NCI-H1092 (cell line): ENCODE measurements at places on chromosomes 5 and 9.

- DNase-seq, result no peak
These were observed 177.5 kb downstream of the GDNF start for GRCh38 chr5:37662362-37662761.

- no peak for DNase-seq
These were observed 74.4 kb downstream of the FAM114A2 start for GRCh38 chr5:153964191-153964879.

DNA sequence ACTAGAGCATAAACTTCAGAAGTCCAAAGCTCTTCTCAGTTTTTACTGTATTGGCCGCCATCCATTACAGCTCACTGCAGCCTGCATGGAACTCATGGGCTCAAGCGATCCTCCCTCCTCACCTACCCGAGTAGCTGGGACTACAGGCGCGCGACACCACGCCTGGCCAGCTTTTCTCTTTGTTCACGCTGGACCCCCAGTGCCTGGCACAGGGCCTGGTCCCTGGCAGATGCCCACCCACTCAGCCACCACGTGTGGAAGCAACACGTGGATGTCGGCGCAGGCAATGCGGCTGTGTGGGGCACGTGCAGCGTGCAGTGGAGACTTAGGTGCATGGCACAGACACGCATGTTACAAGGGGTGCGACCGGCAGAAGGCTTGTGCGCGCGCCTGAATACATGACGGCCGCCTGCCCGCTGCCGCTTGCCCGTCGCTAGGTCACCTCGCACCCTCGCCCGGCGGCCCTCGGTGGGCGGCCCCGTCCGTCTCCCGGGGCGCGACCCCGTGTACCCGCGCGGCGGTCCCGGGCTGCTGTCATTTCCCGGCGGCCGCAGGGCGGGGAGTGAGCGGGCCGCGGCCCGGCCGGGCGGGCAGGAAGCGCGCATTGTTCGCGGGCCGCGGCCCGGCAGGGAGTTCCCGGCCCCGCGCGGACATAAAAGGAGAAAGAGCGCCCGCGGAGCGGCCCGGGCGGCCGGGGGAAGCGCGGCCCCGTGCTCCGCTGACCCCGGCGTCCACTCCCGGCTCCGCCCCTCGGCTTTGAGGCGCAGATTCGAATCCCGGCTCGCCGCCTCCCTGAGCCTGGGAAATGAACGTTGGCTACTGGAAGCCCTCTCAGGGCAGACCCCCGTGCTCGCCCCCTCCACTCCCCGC is 24.1 kb upstream of the PTGS1 start:
- no peak for DNase-seq

- no peak for DNase-seq
These were observed 5.9 kb downstream of the GDNF start for GRCh38 chr5:37833990-37834389.

DNA sequence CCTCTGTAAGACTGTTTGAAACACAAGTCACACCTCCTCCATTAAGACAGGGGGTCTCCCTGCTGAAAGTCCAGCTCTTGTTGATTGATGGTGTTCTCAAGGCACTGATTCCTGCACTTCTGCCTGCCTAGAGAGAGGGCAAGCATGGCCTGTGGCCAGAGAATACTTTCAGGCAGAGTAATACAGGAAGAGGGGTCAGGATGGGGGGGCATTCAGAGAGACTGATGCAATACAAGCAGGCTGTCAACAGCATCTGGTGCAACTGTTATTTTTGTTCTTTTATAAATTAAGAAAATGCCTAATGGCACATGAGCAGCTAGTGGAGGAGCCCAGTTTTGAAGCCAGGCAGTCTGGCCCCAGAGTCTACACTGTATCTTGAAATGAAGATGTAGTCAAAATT is 302.2 kb downstream of the DIRAS2 start:
- DNase-seq, result no peak

DNA sequence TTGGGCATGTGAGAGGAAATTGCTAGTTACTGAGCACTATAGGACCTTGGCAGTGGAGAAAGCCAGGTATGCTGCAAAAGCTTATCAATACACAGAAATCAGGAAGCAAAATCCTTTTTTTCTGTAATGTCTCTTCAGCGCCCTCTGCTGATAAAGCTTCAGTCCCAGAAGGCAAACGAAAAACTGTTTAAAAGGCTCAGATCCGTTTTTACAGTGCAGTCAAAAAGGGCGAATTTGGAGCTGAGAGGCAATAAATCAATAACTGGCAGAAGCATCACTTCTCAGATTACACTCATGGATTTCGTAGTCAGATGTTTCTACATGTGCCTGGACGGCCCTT is 1.1 kb upstream of the MAN2A1 start:
- DNase-seq, result no peak

GRCh38 chr5:24215114-24215513 is 429.7 kb downstream of the CDH10 start:
- DNase-seq, result no peak

DNA sequence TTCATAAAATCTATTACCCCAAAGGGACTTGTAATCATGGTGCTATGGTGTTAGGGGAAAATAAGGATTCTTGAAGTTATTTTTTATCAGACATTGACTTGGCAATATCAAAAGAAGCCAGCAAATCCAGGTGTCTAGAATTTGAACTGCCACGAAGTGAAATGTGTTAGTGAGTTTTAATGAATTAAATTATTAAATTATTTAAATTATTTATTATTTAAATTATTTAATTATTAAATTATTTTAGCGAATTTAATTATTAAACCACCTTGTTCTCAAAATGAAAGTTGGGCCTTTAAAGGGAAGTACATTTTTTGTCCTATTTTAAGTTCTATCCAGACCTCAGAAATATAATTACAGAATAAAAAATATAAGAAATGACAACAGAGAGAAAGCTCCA is 332.6 kb upstream of the SMC2 start:
- no peak for DNase-seq

GRCh38 chr9:7370381-7370780 is 429.2 kb downstream of the DMAC1 start:
- DNase-seq, result no peak

DNA sequence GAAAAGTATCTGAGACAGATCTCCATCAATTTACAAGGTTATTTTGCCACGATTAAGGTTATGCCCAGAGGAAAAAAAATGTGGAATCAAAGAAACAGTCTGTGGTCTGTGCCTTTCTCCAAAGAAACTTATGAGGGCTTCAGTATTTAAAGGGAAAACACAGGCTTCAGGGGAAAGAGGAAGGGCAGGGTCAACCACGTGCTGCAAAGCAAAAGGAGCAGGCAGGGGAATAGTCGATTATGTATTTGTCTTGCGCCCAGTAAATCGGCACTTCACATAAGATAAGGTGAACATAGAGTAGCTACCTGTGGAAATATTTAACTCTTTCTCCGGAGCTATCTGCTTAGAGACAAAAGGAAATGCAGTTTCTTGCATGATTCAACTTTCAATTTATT is 343.7 kb downstream of the RAB3C start:
- no peak for DNase-seq

GRCh38 chr5:132961887-132962286 is 1.5 kb downstream of the AFF4 start:
- no peak for DNase-seq

DNA sequence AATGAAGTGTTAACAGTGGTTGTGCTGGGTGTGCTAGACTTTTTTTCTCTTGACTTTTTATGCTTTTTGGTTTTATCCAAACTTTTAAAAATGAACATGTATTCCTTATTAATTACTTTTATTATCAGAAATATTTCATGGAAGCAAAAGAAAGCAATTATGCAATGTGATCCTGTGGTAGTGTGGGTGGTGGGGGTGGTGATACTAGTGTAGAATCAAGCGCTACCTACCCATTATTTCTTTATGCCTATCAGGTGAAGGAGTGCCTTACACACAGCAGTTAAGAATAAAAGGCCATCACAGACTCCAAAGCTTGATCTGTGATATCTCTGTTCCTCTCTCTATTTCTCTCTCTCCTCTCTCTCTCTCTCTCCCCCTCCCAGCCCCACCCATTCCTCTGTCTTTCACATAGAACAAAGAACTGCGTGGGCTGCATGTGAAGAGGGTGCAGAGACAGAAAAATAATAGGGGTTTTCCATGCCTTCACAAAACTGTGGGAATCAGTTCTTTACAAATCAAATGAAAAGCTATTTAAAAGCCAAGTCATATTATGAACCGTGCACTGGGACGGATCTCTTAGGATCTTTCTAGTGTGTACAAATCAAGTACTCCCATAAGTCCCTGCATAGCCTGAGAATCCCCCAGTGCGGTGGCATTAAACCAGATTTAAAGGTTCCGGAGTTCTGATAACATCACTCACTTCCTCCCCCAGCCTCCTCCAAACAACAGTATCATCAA is 351.2 kb downstream of the RAB3C start:
- no peak for DNase-seq

- no peak for DNase-seq
These were observed 22.4 kb upstream of the FCN2 start for GRCh38 chr9:134858051-134858841.

GRCh38 chr5:129496421-129496820 is 36.3 kb downstream of the ADAMTS19 start:
- no peak for DNase-seq

- DNase-seq, result no peak
These were observed 356.8 kb upstream of the CHD1 start for GRCh38 chr5:99285606-99286005.
